Skeletal muscle tissue (tissue), 5 donors: ENCODE measurements at places on chromosomes 4 and X. TPM values are rescaled to one million over a fixed set of nuclear protein-coding genes. Genes with fewer than 3 reads are reported as not detected.

CRMP1 gene
- total RNA-seq = 5.7 TPM

SYP gene
- 1.0 TPM for total RNA-seq

ADGRG4 gene
- under 0.01 TPM for total RNA-seq

ARHGEF9 gene
- 16.2 TPM for total RNA-seq

NPY1R gene
- 9.9 TPM for total RNA-seq

SHROOM3 gene
- total RNA-seq = 21.4 TPM

ANK2 gene
- total RNA-seq = 383 TPM

PPARGC1A gene
- total RNA-seq = 12.5 TPM

FAM114A1 gene
- total RNA-seq = 57.4 TPM

MXRA5 gene
- 34.4 TPM for total RNA-seq

ELMOD2 gene
- total RNA-seq = 22.4 TPM

CT45A2 gene
- total RNA-seq = 0.52 TPM

SOWAHB gene
- under 0.01 TPM for total RNA-seq

SUPT20HL2 gene
- not detected for total RNA-seq

NPNT gene
- total RNA-seq = 74.1 TPM

SASH3 gene
- 2.6 TPM for total RNA-seq

GABRA4 gene
- under 0.01 TPM for total RNA-seq

CXCR3 gene
- not detected for total RNA-seq

TGIF2LX gene
- total RNA-seq = not detected

ARR3 gene
- not detected for total RNA-seq

EXOC1L gene
- 2.6 TPM for total RNA-seq

SPANXD gene
- total RNA-seq = not detected

HMGB2 gene
- total RNA-seq = 39.7 TPM

LANCL3 gene
- under 0.01 TPM for total RNA-seq

ATP1B4 gene
- total RNA-seq = 220 TPM
